T1000 (cell line): ENCODE measurements at places on chromosomes 13 and 19.

DNA sequence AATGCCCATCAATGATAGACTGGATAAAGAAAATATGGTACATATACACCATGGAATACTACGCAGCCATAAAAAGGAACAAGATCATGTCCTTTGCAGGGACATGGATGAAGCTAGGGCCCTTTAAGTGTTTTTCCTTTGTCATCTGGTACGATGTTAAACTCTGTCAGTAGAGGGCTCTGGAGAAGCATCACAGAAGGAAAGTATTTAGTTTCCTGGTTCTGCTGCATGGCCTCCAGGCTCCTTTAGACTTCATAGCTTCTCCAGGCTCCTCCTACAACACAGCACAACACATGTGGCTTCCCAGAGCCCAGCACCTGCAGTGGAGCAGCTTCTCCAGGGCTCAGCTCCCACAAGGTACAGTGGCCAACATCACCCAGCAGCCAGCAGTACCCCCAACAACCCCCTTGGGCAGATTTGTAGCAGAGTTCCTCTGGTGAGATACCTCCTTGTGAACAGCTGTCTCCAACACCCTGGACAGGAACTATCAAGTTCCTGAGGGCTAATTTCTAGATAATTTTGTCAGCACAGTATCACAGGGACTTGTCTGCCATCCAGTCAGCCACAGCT is 63.4 kb downstream of the KCTD12 start:
- DNase-seq: no peak

- no peak for DNase-seq
Observed at GRCh38 chr13:89113744-89114143, 1442.6 kb downstream of the SLITRK5 start.

DNA sequence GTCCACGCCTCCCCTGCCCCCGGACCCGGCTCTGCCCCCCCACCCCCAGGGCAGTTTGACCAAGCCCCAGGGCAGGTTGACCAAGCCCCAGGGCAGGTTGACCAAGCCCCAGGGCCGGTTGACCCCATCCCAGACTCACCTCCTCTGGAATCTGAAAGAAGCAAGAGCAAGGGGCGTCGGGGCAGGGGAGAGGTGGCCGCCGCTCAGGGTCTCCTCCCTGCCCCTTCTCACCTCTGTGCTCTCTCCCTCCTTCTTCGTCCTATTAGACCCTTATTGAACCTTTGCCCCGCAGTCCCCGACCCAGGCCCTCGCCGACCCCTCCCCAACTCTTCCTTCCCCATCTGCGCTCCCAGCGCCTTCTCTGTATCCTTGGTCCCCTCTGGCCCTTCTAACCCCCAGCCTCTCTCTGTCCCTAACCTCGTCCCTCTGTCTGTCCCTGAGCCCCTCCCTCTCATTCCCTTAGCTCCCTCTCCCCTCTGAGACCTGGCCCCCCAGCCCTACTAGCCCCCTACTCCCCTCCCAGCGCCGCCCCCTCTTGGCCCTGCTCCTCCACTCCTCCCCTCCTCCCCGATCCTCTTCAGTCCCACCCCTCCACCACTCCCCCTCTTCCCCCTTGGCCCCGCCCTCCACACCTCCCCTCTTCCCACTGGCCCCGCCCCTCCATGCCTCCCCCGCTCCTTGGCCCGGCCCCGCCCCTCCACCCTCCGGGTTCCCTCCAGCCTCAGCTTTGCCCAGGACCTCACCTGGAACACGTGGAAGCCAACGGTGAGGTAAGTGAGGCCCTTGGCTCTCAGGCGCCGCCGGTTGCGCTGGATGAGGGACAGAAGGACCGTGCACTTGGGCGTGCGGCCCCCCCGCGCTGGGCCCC is 7.6 kb downstream of the CAPN12 start:
- no peak for DNase-seq

DNA sequence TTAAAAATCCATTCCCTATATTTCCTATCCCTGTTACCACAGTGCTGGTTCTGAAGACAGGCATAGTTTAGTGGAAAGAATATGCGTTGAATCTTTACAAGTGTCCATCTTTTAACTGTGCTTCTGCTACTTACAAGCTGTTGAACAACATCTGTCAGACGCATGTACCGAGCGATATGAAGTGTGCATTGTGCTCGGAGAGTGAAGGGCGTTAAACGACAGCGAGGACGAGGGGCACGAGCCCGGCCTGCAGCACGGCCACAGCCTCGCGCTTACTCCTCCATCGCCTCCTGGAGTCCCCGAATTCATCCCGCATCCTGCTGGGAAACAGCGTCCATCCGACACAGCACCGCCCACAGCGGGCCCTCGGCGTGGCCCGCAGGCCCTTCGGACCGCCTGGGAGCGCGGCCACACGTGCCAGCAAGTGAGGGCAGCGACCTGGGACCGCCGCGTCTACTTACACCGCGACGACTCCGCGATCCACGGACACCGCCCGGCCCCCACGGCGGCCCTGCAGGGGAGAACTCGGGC is 514 bp downstream of the PCID2 start:
- DNase-seq: peak; percentile 65

DNA sequence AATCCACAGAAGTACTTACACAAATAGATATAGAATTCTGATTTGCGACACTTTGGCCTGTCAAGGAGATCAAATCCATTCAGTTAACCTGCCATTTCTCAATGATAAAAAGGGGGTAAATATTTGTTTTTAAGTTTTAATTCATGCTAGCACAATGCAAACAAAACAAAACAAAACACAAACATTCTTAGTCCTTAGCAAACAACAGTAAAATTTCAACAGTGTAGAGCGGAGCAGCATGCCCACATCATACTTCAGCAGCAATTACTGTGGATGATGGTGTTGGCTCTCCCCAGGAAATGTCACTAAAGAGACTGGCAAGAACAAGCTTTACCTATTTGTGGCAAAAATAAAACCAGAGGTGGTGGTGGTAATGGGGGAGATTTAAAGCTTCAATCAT is 625.2 kb upstream of the PCDH20 start:
- no peak for DNase-seq

GRCh38 chr13:73275163-73275562 is 216.4 kb downstream of the KLF5 start:
- DNase-seq: no peak

GRCh38 chr13:19154843-19155242 is 26.8 kb downstream of the TUBA3C start:
- DNase-seq: no peak

- no peak for DNase-seq
Observed at GRCh38 chr13:67557642-67558241, 327.6 kb upstream of the PCDH9 start.

- no peak for DNase-seq
Observed at GRCh38 chr13:74795526-74795925, 661.3 kb upstream of the KLF12 start.
